Melanocyte of skin (primary cell): ENCODE measurements at places on chromosomes 4 and X. TPM values are rescaled to one million over a fixed set of nuclear protein-coding genes. Genes with fewer than 3 reads are reported as not detected.

Gene BMPR1B
- total RNA-seq = 1.7 and 5.9 TPM in 2 replicates

Gene ARMCX5
- total RNA-seq = 23.4 and 34.0 TPM in 2 replicates

Gene HSD17B13
- total RNA-seq = under 0.01 TPM in 1 of 2 replicates, not detected in the other

Gene CENPI
- 35.6 and 37.6 TPM in 2 replicates for total RNA-seq
